ENCODE measurements at places on chromosomes 11 and 22. TPM values are rescaled to one million over a fixed set of nuclear protein-coding genes. Genes with fewer than 3 reads are reported as not detected.

SPDYC gene
- not detected for total RNA-seq

ART1 gene
- not detected for total RNA-seq

GDPD4 gene
- total RNA-seq: not detected

SHISAL1 gene
- 1.1 TPM for total RNA-seq

SCN3B gene
- total RNA-seq: under 0.01 TPM

TUG1 gene
- total RNA-seq: 68.8 TPM

HEPACAM gene
- 0.18 TPM for total RNA-seq

CBLIF gene
- total RNA-seq: not detected

GRIK4 gene
- total RNA-seq: 0.18 TPM

TESMIN gene
- total RNA-seq: 0.56 TPM

RCOR2 gene
- 0.56 TPM for total RNA-seq

FOLR3 gene
- not detected for total RNA-seq

GGT5 gene
- 0.18 TPM for total RNA-seq

KCNJ4 gene
- total RNA-seq: not detected

CHRM1 gene
- not detected for total RNA-seq

AIFM3 gene
- 0.18 TPM for total RNA-seq

GAB4 gene
- not detected for total RNA-seq

PLA2G3 gene
- total RNA-seq: under 0.01 TPM

ARHGAP8 gene
- 0.18 TPM for total RNA-seq

API5 gene
- total RNA-seq: 59.9 TPM

GLB1L2 gene
- total RNA-seq: under 0.01 TPM
